ENCODE measurements at places on chromosomes 5 and 9. TPM values are rescaled to one million over a fixed set of nuclear protein-coding genes. Genes with fewer than 3 reads are reported as not detected.

The TAS2R1 gene
- total RNA-seq = not detected

The C5orf34 gene
- 2.5 TPM for total RNA-seq

The CAVIN4 gene
- total RNA-seq = 11.8 TPM

The SAXO1 gene
- total RNA-seq = under 0.01 TPM

The NMUR2 gene
- total RNA-seq = not detected
